Epithelial cell of proximal tubule (primary cell): ENCODE measurements at places on chromosomes 2 and 18.

GRCh38 chr2:126038861-126039260 is 617.1 kb upstream of the GYPC start:
- DNase-seq = no peak

GRCh38 chr2:182367401-182367800 is 59.4 kb downstream of the PDE1A start:
- DNase-seq = no peak

DNA sequence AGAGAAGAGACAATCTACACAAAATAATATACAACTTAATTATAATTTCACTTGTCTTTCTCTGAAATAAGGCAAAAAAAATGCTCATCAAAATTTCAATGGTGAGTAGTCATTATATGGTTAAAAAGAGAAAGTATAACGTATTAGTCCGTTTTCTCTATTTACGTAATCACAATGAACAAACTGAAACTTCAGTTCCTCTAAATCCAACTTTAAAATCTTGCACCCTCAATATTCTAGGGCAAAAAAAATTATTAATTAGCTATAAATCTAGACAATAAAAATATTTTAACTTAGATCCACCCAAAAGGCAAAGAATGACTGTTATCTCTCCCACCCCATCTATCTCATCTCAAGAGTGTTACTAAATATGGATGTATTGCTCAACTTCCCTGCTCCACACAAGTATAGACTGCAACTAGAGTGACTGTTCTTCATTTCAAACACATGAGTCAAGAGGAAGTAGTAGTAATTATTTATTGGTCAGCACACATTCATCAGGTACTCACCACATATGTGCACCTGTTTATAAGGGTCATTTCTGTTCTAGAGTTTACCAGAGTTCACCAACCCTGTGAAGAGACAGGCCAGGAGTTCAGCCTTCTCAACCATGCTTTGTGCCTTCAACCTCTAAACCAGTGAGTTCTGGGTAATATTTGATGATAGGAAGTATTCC is 36.4 kb downstream of the STK39 start:
- DNase-seq = peak; percentile 97

GRCh38 chr2:19540739-19541525 is 182.5 kb upstream of the OSR1 start:
- DNase-seq = peak; percentile 66

GRCh38 chr2:216344950-216345300 is 27.4 kb downstream of the MARCHF4 start:
- no peak for DNase-seq

- no peak for DNase-seq
These were observed 473 bp downstream of the HJURP start for GRCh38 chr2:233853883-233854240.

DNA sequence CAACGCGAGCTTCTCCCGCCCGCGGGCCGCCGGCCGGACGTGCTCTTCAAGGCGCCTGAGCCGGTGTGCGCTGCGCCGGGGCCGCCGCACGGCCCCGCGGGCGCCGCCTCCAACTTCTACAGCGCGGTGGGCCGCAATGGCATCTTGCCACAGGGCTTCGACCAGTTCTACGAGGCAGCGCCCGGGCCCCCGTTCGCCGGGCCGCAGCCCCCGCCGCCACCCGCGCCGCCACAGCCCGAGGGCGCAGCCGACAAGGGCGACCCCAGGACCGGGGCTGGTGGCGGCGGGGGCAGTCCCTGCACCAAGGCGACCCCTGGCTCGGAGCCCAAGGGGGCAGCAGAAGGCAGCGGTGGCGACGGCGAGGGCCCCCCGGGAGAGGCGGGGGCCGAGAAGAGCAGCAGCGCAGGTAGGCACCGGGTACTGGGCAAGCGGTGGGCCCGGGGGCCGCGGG is 676 bp downstream of the HOXD11 start:
- DNase-seq = no peak

GRCh38 chr2:196681510-196681909 is 42.0 kb downstream of the CCDC150 start:
- no peak for DNase-seq

DNA sequence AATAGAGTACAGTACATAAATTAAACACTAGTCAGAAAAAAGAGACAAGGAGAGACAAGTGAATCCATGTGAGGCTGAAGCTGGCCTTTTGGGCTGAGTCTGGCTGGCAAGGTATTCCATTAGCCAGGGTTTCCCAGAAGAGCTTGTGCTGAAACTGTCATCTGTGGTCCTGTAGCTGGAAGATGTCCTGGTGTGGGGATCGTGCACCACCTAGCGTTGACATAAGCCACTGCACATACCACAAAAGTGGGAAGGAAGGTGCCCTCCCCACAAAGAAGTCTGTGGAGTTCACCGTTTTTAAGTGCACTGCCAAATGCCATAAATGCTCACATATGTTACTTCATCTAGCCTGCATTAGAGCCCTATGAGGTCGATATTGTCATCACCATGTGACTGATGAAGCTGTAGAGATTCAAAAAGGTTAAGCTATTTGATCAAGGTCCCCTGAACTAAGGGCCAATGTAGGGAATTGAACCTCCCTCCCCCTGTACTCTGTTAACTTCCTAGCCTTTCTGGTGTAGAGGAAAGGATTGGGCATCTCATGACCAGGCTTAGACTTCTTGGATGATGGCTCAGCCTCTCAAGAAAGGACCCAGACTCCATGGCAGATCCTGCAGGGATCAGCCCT is 31.9 kb upstream of the GALNT14 start:
- peak; percentile 15 for DNase-seq

- DNase-seq = no peak
These were observed 9.5 kb upstream of the ZBTB7C start for GRCh38 chr18:48418539-48419276.

GRCh38 chr2:45011121-45011520 is 1.9 kb upstream of the SIX2 start:
- no peak for DNase-seq

GRCh38 chr2:239216614-239217273 is 184.1 kb downstream of the HDAC4 start:
- DNase-seq = no peak

GRCh38 chr2:168552450-168552856 is 96.4 kb downstream of the CERS6 start:
- no peak for DNase-seq

DNA sequence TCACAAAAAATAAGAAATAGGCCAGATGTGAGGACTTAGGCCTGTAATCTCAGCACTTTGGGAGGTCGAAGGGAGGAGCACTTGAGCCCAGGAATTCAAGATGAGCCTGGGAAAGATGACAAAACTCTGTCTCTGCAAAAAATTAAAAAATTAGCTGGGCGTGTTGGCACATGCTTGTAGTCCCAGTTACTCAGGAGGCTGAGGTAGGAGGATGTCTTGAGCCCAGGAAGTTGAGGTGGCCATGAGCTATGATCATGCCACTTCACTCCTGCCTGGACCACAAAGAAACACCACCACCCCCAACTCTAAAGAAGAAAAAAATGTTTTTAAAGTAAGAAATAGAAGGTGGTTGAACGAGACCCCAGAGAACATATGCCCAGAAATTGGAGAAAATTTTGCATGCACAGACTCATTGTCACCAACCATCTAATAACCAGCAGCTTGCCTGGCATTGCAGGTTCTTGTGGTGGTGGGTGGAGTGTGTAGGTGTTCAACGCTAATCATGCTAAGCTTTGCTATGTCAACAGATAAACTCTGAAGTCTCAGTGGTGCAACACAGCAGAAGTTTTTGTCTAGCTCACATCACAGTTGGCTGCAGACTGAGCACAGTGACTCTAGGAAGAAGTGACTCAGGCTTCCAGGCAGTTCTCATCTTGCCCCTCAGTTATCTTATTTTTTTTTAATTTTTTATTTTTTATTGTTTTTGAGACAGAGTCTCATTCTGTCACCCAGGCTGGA is 18.6 kb downstream of the ARL4C start:
- DNase-seq = no peak

GRCh38 chr18:49399003-49399402 is 61.4 kb downstream of the DYM start:
- no peak for DNase-seq
